HuH-7 (cell line): ENCODE measurements at places on chromosomes 5 and 9.

GRCh38 chr5:158414780-158415179, 555.8 kb upstream of the CLINT1 start:
- no peak for DNase-seq

GRCh38 chr5:177111720-177112394, 21.7 kb upstream of the NSD1 start:
- peak; percentile 94 for DNase-seq

DNA sequence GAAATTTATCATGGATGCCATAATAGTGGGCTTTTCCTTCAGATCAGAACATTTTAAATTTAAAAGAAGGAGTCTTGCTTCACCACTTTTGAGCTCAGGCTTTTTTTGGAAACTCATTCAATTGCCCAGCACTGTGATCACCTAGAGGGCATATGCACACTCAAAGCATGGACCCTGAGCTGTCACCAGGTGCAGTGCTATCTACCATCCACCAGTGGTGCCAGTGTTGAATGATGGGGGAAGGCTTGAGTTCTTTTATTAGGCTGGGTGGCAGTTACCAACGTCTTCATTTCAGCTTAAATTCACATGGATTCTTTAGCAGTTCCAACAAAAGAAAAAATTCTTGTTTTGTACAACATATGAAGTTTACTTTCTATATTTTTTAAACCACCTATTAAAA, 164.1 kb downstream of the CFAP90 start:
- no peak for DNase-seq

GRCh38 chr9:4038182-4038723, 261.6 kb downstream of the GLIS3 start:
- DNase-seq: no peak

GRCh38 chr9:74122661-74123060, 374.5 kb upstream of the RORB start:
- no peak for DNase-seq
